Right cardiac atrium (tissue), 5 donors: ENCODE measurements at places on chromosomes 7 and 10.

- no peak for DNase-seq
These were observed 147.9 kb downstream of the CHCHD3 start for GRCh38 chr7:132934017-132934416.

- DNase-seq = no peak
These were observed 10.8 kb upstream of the SLC25A28 start for GRCh38 chr10:99630991-99631390.

GRCh38 chr10:120749856-120750566, 101.2 kb upstream of the WDR11 start:
- no peak for DNase-seq

GRCh38 chr10:51711519-51711891, 12.1 kb upstream of the CSTF2T start:
- no peak for DNase-seq

DNA sequence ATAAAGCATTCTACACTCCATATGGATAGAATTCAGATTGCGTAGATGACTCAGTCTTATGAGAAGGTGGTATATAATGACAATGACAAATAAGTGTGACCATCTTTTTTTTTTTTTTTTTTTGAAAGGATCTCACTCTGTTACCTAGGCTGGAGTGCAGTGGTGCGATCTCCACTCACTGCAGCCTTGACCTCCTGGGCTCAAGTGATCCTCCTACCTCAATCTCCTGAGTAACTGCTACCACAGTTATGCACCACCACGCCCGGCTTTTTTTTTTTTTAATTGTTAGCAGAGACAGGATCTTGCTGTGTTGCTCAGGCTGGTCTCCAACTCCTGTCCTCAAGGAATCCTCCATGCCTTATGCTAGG, 43.2 kb upstream of the NRP1 start:
- DNase-seq = no peak

DNA sequence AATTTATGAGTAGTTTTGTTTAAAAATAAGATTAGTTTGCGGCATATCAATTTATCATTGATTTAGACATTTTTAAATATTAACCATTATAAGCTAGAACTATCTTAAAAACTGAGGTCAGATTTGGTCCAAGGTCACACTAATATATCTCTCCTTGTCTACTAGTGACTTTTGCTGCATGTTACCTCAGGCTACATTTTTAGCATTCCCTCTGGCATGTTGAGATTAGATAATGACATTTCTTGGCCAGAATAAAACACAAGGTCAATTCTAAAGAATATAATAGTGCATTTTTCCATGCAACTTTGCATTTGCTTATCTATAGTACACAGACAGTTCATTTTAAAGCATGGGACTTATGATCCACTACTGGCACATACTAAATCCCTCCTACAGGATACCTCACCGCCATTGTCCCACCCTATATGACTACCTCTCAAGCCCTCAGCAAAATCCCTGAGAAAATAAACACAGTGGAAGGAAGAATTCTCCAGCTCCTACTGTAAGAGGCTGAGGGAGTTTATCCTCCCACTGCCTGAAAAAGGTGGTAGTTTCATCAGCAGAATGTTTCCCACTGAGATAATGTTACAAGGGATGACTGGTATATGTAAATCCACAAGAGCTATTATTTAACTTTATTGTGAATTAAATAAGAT, 816.4 kb downstream of the GRM8 start:
- DNase-seq = no peak

DNA sequence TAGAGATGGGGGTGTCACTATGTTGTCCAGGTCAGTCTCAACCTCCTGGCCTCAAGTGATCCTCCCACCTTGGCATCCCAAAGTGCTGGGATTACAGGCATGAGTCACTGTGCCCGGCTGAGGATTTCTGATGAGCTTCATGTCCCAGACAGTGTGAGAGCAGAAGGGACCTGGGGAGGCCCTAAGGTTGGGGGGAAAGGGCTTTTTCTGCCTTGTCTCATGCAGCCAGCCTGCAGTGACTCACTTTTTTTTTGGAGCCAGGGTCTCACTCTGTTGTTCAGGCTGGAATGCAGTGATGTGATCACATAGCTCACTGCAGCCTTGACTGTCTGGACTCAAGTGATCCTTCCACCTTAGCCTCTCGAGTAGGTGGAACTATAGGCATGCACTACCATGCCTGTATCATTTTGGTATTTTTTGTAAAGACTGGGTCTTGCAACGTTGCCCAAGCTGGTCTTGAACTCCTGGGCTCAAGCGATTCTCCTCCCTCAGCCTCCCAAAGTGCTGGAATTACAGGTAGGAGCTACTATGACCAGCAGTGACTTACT, 14.6 kb downstream of the COL26A1 start:
- no peak for DNase-seq

DNA sequence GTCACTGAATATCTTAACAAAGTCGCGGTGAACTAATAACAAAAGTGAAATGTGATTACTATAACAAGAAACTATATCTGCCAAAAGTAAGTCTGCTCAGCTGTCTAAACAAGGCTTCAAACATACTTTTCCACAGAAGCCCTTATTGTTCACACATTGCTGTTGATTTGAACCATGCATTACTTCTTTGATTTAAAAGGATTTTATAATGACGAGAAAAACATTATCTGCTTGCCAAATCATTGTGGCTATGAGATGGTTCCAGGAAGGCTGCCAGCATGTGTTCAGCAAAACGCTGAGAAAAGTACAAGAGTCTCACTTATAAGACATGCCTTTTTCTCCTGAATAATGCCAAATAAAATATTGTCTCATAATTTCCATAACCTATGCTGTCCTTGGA, 24.4 kb downstream of the RNF133 start:
- peak; percentile 62 for DNase-seq

DNA sequence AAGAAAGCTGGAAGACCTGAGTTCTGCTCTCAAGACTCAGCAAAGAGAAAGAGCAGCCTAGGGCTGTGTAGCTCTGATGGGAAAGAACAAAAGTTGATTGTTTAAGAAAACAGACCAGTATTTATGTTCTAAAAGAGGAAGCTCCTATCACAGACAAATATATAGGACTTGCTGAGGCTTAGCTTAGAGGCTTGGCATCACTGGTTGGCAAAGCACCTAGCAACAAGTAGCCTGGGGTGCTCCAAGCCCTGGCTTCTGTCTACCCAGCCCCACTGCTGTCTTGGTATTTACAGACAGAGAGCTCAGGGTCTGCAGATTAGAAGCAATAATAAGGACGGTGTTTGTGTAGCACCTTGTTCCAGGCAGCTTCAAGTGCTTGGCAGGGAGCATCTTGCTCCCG, 36.9 kb upstream of the CCDC3 start:
- DNase-seq = no peak

DNA sequence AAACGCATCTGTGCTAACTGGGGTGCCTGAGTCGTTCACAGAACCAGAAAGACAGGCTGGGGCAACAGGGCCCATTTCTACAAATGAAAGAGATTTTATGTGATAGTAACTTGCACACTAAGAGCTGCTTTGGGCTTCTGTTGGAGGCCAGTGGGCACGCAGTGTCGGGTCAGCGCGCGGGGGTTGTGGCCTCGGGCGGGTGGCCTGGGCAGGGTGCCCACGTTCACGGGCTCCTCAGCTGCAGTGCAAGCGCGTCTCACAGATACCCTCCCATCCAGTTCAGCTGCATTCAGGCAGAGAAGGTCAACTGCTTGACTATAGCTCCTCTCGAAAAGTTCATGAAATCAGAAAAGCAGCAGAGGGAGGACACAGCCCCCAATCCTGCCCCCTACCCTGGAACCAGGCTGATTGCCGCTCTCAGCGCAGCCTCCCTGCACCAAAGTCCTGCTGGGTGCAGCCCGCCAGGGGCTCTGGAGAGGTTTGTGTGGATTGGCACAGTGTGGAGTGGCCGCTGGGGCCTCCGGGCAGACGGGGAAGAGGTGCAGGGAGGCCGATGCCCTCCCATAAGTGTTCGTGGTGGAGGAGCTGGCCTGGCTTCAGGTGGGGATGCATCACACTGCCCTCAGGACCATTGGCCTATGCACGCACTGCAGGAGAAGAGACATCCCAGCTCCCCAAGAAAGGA, 582.8 kb downstream of the TCERG1L start:
- DNase-seq = no peak

- DNase-seq = no peak
These were observed 501.7 kb downstream of the PARD3 start for GRCh38 chr10:34313353-34313752.

DNA sequence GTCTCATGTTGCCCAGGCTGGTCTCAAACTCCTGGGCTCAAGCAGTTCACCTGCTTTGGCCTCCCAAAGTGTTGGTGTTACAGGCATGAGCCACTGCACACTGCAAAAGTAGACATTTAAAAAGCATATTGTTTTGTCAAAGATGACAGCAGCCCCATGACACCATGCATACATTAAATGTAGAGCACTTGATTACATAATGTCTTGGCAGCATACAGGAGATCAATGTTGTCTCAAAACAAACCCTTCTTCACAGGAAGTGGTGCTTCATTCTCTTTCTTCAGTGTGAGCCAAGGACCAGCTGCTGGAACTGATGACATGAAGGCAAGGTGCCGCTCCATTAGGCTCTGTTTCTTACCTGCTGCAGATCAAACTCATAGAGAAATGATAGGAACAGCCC, 218.4 kb downstream of the KLF6 start:
- DNase-seq = no peak

GRCh38 chr7:47183862-47184590, 397.9 kb downstream of the TNS3 start:
- DNase-seq = no peak

DNA sequence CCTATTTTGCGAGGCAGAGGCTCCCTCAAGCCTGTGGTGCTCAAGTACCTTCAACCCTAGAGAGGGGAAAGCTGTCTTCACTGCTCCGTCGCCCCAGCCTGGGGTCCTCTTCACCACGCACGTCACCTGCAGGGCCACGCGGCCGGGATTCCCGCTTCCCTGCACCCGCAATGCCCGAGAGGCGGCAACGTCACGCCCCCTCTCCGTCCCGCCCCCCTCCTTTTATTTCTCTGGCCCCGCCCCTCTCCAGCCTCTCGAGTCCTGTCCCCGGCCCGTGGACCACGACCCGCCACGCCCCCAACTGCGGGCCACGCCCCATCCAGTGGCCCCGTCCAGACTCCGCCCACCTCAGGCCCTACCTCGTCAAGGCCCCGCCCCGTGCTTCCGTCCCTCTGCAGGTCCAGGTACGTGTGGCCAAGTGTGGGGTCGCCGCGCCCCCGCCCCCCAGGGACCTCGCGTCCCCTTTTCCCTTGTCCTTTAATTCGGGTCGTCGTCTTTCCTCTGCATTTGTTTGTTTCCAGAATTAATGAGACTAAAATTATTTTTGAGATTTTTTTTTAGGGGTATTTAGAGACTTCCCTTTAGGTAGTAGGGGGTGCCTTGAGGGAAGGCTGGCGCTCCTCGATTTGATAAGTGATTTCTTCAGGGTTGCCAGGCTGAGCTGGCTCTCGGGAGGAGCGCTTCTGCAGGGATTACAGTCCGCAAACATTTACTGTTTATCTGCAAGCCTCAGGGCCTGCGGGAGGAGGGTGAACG, 69.8 kb upstream of the BAIAP2L1 start:
- peak; percentile 32 for DNase-seq

DNA sequence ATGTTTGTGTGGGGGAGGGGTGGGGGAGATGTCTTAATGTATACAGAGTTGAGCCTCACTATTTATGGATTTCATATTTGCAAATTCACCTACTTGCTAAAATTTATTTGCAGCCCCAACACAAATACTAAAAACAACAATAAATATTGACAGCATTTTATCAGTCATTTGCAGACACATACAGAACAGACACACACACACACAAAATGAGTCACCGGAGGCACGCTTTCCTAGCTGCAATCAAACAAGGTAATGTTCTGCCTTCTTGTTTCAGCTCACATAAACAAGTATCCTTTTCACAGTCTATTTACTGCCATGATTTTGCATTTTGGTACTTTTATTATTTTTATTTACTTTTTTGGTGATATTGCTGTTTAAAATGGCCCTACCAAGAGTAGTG, 88.5 kb downstream of the IPMK start:
- no peak for DNase-seq

GRCh38 chr10:65394502-65395297, 1531.1 kb upstream of the LRRTM3 start:
- DNase-seq = no peak

DNA sequence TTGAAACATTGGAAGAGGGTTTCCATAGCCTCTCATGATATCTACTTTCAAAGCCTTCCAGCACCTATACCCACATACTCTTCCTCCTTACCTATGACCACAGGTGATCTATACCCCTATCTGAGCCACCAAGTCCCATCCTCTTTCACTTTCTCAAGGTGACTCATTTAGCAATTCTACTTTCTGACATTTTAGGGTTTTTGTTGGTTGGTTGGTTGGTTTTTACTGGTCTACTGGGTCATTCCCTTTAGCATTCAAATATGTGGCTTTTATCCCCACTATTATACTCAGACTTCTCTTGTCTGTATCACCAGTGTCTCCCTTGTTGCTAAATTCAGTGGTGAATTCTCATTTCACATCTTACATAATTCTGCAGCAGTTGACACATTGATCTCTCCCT, 130.4 kb upstream of the STEAP4 start:
- DNase-seq = no peak

DNA sequence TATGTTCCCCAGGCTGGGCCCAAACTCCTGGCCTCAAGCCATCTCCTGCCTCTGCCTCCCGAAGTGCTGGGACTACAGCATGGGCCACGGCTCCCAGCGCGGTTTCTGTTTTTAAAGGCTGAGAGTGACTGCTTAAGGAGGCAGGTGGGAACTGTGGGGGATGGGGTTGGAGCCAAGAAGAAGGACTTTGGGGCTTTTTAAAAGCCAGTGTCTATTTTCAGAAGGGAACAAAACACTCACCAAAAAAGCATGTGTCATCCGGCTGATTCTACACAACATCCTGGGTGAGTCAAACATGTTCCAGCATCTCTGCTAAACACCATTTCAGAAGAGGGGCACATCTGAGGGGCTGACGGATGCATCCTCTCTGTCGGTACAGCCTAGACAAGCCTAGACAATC, 824.5 kb downstream of the TYW1 start:
- DNase-seq = no peak

DNA sequence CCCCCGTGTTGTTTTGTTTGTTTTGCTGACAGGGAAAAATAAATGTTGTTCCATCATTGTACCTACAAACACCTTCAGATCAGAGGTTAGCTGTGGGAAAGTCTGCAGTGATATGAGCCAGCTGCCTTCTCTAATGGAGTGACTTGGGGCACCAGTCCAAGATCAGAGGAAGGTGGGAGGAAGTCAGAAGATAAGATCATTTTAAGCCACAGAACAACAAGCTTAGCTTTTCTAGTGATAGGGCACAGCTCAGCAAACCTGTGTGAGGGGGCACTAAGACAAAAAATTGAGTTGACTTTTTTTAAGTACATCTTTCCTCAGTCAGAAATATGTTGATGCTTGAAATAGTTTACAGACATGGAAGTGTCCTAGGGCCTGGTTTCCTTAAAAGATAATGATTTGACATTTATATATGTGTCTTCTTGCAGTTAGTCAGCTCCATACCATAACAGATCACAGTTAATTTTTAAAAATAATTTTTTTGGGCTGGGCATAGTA, 240.3 kb upstream of the KAT6B start:
- no peak for DNase-seq

GRCh38 chr10:13018171-13018570, 16.7 kb upstream of the CCDC3 start:
- no peak for DNase-seq

DNA sequence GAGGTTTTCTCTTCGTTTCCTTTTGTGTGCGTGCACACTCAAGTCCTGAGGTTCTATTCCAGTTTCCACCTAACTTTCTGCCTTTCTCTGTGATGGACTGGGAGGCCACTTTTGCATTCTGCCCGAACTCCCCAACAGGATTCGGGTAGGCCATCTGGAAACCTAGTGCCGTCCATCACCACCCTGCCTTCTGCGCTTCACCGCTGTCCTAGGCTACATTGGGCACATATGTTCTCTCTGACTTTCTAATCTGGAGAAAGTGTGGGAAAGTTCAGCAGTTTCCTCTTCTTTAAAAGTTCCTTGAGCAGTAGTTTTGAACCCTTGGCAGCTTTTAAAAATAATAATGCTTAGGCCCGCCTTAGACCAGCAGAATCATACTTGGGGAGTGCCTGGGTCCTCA, 46.8 kb downstream of the SHH start:
- no peak for DNase-seq
